ENCODE measurements at places on chromosomes 5 and 9. TPM values are rescaled to one million over a fixed set of nuclear protein-coding genes. Genes with fewer than 3 reads are reported as not detected.

- DNase-seq: no peak
- H3K27me3 ChIP-seq: no peaks in the 10 kb centered on the region
- H3K36me3 ChIP-seq: no peaks in the 10 kb centered on the region
- H3K4me3 ChIP-seq: no peak overlapping the region
- H3K4me1 ChIP-seq: no peaks in the 10 kb centered on the region
Measured at GRCh38 chr9:108100571-108100970, 611.0 kb upstream of the KLF4 start.

GRCh38 chr5:136563489-136563888, 198.1 kb upstream of the TRPC7 start:
- no peak for DNase-seq
- no peaks in the 10 kb centered on the region for H3K36me3 ChIP-seq
- no peak overlapping the region for H3K27ac ChIP-seq
- H3K27me3 ChIP-seq: no peaks in the 10 kb centered on the region
- H3K4me3 ChIP-seq: no peak overlapping the region

DNA sequence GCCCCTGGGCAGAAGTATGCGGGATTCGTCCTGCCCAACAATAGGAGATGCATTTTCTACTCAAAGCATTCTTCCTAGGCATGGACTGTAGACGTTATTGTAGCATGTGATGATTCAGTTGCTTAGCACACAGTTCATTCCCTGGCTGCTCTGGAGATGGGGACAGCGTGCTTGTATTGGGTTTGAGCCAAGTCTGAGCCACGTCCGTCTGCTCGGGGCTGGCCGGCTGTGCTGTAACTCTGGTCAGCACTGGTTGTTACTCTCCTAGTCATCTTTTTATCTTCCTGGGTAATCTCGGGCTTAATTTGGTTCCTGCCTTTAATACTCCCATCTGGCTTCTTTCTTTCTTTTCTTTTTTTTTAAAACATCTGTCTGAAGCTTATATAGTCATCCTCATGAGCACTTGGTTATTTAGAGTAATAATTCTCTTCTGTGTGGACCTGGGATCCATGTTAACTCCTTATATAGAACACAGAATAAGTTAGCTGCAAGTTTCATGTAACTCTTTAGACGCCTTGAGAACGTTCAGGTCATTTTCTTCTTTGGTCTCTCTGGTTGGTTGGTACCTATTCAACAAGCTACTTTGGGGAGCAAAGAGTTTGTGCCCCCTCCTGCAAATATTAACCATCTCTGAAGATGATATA, 118.8 kb upstream of the RPS23 start:
- DNase-seq: no peak
- H3K4me3 ChIP-seq: no peak overlapping the region
- no peak overlapping the region for H3K27ac ChIP-seq
- no peaks in the 10 kb centered on the region for H3K4me1 ChIP-seq

DNA sequence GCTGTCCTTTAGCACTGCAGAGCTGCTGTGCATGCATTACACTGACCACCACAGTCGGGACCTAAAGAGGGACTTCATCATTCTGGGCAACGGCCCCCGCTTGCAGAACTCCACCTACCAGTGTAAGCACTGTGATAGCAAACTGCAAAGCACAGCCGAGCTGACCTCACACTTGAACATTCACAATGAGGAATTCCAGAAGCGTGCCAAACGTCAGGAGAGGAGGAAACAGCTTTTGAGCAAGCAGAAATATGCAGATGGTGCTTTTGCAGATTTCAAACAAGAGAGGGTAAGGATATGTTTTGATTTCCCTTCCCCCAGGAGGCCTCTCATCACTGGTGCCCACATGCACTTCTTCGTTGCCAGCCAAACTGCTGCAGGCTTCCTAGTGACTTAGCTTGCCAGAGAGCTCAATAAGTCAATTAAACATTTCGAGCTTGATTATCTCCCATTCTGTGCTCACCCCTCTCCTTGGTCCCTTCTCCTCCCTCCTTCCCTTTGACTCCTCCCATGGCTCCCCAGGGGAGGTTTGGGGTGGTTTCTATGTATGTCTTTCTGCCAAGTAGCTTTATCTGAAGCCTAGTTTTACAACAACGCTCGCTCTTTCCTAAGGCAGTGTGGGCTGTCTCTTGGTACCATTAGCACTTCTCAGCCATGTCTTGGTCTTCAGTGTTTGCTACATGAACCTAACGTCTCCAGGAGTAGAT, 66.7 kb downstream of the ZNF462 start:
- peaks cover 2% of the 10 kb centered on the region for H3K4me1 ChIP-seq
- DNase-seq: no peak
- no peak overlapping the region for H3K27ac ChIP-seq

DNA sequence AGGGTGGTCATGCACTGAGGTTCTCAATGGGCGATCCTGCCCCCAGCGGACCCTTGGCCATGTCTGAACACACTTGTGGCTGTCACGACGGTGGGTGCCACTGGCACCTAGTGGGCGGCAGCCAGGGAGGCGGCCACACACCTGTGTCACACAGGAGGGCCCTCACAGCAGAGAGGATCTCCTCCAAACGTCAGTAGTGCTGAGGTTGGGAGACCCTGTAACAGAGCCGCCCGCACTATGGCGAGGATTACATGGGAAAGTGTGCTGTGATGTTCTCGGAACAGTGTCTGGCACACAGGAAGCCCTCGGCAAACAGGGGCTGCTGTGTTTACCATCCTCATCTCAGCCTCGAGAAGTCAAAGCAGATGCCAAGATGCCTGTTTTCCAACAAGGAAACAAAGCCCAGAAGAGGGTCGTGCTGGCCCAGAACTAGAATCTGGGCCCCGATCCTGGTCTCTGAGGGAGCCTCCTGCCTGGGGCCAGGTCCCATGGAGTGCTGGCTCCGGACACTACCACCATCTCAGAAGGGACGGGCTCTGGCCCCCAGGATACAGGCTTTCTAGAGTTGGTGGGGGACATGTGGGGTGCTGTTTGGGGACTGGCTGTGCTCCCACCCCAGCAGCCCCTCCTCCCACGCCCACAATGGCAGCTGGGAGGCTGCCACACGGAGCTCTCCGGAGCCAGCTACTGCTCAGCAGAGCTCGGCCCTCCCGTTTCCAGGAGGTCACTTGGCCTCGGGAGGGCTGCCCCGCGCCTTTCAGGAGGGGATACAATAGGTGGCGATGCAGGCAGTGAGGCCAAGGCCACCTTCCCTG, 48.2 kb downstream of the DBH start:
- no peak overlapping the region for H3K4me3 ChIP-seq
- H3K27ac ChIP-seq: no peak overlapping the region
- H3K36me3 ChIP-seq: no peaks in the 10 kb centered on the region
- no peaks in the 10 kb centered on the region for H3K27me3 ChIP-seq

DNA sequence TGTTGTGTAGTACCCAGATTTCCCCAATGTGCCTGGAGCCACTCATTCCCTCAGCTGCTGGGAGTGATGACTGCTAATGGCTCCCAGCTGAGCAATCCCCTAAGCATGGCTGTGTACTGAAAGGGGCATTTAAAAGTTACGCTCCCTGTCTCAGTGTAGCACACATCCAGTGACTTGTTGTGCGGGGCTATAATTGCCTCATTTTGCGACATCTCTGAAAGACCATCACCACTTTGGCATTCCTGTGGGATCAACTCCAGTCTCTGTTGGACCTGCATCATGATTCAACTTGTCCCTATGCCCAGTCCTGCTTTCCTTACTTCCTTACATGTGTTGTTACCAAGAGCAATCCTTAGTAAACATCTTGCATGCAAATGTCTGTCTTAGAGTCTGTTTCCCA, 201.2 kb upstream of the MPDZ start:
- no peak overlapping the region for H3K27ac ChIP-seq
- H3K4me3 ChIP-seq: no peak overlapping the region
- H3K27me3 ChIP-seq: no peaks in the 10 kb centered on the region
- no peak for DNase-seq
- no peaks in the 10 kb centered on the region for H3K36me3 ChIP-seq

DNA sequence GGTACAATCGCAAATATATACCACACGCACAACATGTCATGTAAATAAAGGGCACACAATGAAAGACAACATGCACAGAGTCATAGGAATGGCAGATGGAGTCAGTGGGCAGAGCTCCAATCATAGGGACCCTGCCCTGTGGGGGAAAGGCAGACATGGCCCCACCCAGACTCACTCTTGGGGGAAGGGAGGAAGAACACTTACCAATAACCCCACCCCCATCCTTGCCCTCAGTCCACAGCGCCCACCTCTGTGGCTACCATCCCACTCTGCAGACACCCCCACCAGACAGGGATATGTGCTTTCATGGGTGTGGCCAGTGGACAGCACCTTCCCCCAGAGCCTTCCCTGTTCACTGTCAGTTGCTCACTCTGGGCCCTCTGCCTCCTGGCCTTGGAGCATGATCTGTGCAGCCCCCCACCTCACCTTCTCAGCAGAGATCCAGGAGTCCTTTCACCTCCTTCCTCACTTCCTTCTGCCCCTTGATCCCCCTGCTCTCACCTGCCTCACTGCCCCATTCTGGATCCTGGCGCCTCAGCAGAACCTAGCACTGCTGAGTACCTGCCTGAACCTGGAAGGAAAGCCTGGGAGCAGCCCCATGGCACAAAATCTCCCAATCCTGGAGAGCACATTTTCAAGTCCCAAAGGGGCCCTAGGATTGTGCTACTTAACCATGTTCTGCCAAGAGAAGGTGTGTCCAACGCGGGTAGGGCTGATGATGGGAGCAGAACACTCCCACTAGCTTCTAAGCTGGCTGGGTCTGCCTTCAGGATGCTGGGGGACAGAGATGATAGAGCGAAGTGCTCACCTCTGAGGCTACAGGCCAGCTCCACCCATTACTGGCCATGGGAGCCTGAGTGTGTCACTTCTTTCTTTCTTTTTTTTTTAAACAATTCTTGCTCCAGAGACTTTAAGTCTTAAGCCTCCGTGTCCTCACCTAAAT, 1.5 kb upstream of the PHF19 start:
- no peak for DNase-seq
- H3K27ac ChIP-seq: no peak overlapping the region
- H3K4me3 ChIP-seq: no peak overlapping the region
- H3K27me3 ChIP-seq: no peaks in the 10 kb centered on the region
- H3K4me1 ChIP-seq: peaks cover 17% of the 10 kb centered on the region

DNA sequence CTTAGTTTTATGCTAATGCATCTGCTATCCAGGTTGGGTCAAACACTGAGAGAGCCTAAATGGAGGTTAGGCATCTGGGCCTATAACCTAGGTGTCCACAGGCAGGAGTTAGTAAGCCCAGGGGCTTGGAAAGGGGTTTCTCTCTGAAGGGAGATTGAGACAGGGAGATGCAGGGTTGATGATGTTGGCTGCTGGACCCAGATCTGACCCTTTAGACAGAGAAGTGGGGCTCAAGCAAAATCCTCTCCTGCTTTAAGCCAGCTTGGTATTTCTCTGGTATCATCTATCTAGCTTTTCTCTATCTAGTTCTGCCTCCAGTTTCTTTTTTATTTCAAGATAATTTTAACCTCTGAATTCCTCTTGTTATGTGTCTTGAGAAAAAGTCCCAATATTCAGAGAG, 18.3 kb upstream of the ANKRD55 start:
- no peak overlapping the region for H3K4me3 ChIP-seq
- H3K27ac ChIP-seq: no peak overlapping the region
- no peaks in the 10 kb centered on the region for H3K27me3 ChIP-seq
- no peak for DNase-seq

GRCh38 chr9:117706421-117707116, 2.4 kb downstream of the TLR4 start:
- no peaks in the 10 kb centered on the region for H3K4me1 ChIP-seq
- H3K36me3 ChIP-seq: no peaks in the 10 kb centered on the region

The SLC6A19 gene
- not detected for total RNA-seq

The IFNB1 gene
- not detected for total RNA-seq

The SLC6A7 gene
- total RNA-seq: 0.07 TPM

The TAF11L12 gene
- not detected for total RNA-seq

The RCL1 gene
- total RNA-seq: 29.7 TPM
